ENCODE measurements at places on chromosomes 6 and 20.

GRCh38 chr6:152164957-152165356 is 357.5 kb downstream of the ESR1 start:
- no peak for DNase-seq

DNA sequence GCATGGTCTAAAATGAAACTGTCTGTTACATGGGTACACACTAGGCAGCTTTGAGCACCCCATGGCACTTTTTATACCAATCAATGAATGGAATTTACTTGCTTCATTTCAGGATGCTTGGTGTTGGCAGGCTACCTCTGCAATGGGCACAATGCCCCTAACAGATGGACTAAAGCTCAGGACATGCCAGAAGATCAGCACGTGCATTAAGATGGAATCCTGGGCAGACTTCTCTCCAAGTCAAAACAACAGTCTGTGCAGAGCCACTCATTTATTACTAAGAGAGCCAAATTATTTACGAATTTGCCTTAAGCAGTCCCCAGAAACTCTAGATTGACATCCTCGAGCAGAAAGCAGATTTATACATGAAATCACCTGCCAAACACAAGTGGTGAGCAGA is 55.8 kb upstream of the SCML4 start:
- no peak for DNase-seq

DNA sequence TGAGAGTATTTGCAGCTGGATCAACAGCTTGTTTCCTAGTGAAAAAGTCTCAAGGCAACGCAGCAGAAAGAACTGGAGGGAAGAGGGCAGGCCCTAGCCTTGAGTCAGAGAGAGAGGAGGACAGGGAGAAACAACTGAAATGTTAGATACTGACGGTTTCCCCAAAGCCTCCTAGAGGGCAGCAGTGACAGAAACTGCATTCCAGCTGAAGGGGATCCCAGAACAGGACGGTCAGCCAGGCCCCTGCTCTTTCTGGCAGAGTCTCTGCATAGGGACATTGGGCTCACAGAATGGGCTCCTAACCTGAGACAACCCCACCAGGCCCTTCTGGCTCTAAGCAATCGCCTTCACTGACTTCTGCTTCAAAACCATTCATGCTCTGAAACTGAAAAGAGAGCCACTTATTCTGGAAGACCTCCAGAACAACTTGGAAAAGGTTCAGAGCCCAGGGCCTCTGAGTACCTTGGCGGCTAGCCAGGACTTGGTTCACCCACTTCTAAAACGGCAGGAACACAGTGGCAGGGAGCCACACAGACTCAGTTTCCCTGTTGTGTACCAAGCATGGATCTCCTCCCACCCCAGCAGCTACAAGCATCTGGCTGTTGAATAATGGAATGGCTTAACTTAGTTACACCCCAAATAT is 72.9 kb downstream of the PSMB1 start:
- no peak for DNase-seq

GRCh38 chr20:8891039-8891438 is 177.8 kb upstream of the PLCB4 start:
- no peak for DNase-seq

- no peak for DNase-seq
These were observed 14.6 kb downstream of the CCNC start for GRCh38 chr6:99553888-99554287.
